NCI-H2107 (cell line): ENCODE measurements at places on chromosomes 2 and 18.

DNA sequence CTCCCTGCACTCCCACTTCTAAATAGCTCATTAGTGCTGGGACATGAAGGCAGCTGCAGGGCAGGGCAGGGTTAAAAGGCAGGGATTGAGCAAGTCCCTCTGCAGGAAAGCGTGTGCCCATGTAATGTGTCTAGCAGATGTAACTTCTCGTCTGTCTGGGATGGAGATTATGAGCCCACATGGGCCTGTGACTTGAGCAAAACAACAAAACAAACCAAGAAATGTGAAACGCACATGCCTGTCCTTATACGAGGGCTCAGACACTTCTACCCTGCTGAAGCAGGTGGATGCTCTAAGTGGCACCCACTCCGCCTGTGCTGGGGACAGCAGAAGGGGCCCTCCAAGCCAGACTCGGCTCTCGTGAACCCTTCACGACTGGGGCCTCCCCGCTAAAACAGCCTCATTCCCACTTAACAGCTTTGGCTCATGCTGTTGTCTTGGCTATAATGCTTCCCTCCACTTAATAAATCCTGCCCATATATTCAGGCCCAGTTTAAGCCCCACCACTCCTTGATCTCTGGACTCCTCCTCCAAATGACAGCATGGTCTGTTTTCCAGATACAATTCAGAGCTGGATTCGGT, 40.9 kb downstream of the TMEM247 start:
- DNase-seq, result no peak

GRCh38 chr2:236799391-236800026, 229.9 kb downstream of the ACKR3 start:
- no peak for DNase-seq

DNA sequence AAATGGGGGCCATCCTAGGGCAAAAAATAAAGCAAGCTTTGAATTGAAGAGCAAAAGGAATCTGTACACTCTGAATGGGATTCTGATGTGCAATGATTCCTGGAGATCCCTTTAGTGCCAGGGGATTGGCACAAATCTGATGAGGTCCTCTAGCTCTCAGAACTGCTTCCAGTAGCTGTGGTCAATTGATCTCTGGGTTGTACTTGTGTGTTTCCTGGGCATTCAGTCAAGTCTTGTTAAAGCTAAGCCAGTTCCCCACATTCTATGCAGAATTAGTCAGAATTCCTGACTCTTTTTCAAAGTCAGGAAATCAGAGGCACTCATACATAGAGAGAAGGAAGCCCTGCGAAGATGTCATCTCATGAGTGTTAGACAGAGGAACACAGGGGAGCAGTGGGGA, 161.3 kb downstream of the DNER start:
- no peak for DNase-seq

DNA sequence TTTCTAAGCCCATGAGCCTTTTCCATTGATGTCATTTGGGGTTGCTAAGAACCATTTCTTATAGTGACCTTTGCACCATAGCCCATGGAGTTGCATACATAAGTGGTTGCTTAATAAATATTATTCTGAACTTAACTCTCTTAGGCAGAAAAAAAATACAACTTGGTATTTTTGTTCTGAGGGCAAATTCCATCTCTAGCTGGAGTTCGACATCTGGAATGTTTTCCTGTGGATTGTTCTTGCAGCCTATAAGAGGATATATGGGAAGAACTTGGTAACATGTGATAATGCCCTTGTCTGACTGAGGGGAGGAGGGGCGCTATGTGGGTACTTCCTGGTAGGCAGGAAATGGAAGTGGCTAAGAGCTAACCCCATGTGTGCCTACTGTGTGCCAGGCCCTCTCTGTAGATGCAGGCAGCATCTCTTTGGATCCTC, 20.7 kb downstream of the IGFBP2 start:
- DNase-seq, result no peak

DNA sequence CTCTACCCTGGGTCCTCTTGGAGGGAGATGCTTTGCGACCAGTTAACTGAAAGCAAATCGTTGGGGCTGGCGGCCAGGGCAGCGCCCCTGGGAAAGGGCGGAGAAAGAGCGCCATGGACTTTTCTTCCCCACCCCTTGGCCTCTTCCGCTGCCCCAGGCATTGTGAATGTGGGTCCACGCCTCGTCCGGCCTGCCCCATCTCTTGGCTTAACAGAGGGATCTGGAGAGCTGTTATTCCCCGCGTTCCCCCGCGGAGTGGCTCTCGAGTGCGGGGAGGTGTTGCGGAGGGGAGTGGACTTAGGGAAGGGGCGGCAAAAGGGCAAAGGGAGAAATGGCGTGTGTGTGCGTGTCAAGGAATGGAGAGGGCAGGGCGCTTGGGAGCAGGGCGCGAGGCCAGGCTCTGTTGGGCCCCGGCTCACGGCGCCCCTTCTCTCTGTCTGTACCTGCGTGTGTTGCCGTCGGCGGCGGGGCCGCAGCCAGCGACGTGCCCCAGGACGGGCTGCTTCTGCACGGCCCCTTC, 6.6 kb downstream of the EMX1 start:
- no peak for DNase-seq

DNA sequence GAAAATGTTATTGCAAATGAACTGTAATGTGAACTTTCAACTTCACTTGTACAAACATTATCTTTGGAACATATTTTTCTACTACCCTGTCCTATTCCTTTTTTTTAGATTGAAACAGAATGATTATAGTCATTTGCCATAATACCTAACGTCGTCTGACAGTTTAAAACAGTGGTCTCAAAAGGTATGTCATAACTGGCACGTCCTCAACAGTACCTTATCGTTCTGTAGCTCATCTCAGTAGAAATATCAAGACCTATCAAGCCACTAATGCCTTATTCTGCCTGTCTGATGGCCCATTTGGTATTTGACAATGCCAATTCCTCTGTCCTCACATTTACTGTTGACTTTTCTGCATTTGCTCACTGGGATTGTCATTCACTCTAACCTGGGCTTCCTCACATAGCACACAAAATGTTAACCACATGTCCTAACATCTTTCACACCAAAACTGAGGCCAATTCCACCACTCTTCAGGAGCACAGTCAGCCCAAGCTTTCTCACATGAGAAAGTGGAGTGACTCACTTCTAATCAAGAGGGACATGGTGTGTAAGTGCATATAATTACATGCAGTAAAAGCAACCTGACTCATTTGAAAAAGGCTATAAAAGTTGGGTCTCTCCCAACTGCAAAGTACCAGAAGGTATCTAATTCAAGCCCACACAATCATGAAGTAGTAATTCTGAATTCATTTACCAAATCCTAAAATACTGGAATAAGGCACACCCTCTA, 34.8 kb downstream of the DNER start:
- DNase-seq, result no peak
